ENCODE measurements at places on chromosomes 1 and 21.

- no peak for DNase-seq
These were observed 1061.4 kb downstream of the MRPL39 start for GRCh38 chr21:24545807-24546361.

DNA sequence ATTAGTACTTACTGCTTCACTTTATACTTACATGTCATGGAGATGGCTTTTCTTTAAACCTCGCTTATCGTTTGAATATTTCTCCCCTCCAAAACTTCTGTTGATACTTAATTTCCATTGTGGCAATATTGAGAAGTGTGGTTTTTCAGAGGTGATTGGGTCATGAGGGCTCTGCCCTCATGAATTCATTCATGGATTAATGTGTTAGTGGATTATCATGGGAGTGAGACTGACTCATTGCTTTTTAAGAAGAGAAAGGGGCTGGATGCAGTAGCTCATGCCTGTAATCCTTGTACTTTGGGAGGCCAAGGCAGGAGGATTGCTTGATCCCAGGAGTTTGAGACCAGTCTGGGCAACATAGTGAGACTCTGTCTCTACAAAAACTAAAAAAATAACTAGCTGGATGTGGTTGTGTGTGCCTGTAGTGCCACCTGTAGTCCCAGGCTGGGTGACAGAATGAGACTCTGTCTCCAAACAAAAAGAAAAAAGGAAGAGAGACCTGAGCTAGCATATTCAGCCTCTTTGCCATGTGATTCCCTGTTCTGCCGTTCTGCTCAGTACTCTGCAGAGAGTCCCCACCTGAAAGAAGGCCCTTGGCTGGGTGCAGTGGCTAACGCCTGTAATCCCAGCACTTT is 30.2 kb downstream of the RABGAP1L start:
- no peak for DNase-seq

GRCh38 chr1:42109600-42109999 is 43.6 kb upstream of the GUCA2B start:
- DNase-seq = no peak

GRCh38 chr1:66732407-66733166 is 19.7 kb upstream of the DYNLT5 start:
- DNase-seq = no peak

- peak; percentile 89 for DNase-seq
These were observed 109.6 kb downstream of the KCNN3 start for GRCh38 chr1:154760469-154760933.

GRCh38 chr1:233635765-233636502 is 22.0 kb downstream of the KCNK1 start:
- peak; percentile 21 for DNase-seq

DNA sequence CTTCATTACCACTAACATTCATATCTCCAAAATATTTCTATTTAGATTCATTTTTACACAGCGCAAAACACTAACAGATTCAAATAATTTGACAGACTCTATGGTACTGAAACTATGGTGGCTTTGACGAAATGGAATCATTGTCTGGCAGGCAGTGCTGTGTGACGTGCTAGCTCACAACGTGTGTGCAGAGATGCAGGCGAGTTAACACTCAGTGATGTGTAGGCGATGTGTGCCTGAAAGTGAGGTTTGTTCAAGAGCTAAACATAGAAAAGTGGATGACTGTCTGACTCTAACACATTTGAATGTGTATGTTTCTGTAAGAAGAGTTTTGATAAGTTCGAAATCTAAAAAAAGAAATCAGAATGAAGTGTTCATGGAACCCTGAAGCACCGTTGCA is 97.7 kb downstream of the RYR2 start:
- no peak for DNase-seq

- DNase-seq = no peak
These were observed 749 bp upstream of the EFHD2 start for GRCh38 chr1:15408890-15409387.

GRCh38 chr1:218527737-218528136 is 182.6 kb downstream of the TGFB2 start:
- no peak for DNase-seq

GRCh38 chr1:150484431-150484830 is 2.8 kb upstream of the TARS2 start:
- no peak for DNase-seq

DNA sequence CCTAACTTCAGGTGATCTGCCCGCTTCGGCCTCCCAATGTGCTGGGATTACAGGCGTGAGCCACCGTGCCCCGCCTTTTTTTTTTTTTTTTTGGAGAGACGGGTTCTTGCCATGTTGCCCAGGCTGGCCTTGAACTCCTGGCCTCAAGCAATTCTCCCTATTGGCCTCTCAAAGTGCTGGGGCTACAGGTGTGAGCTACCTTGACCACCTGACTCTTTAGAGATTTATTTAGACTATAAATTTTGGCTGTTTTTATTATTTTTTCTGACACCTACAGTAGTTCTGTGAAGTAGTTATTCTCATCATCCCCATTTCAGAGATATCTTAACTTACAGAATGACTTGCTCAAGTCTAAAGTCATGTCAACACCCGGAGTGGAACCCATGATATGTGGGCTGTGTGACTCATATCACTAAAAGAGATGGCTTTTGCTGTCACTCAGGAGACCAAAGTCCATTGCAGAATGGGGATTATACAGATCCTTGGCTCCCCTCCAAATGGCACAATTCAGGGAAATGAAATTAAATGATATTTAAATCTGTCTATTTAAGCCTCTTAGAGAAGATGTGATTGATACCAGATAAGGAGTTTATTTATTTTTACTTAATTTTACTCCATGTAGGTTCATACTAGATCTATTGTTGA is 93.2 kb downstream of the CTH start:
- DNase-seq = peak; percentile 85

DNA sequence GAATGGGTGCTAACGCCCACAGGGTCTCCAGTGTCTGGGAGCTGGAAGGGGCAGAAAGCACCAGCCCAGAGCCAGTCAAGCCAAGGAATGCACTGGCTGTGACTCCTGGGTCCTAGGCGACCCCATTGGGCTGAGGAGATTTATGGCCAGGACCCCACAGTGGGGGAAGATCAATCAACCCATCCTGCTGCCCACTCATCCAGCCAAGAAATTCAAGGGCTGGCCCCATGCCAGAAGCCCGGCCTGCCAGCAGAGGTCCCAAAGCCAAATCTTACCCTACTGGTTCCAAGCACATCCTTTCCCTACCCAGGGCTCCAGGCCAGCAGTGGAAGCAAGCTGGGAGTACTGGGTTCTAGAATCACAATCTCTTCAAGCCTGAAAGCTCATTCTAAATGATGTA is 6.8 kb upstream of the PDZK1IP1 start:
- DNase-seq = no peak

GRCh38 chr21:14982336-14982735 is 82.5 kb downstream of the NRIP1 start:
- DNase-seq = no peak

DNA sequence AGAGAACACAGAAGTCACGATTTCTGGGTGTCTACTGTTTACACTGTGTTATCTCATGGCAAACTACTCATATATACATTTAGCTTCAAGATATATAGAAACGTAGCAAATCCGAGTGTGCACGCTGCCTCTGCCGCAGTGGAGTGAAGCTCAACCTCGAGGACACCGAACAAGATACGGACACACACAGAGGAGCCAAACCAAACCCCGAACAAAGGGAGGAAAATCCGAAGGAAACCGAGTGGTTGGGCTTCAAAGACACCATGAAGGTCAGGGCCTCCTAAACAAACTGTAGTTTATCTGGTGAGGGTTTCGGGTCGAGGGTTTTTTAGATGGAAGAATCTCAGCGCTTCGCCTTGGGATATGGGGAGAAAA is 34.5 kb downstream of the SLC45A1 start:
- DNase-seq = no peak

DNA sequence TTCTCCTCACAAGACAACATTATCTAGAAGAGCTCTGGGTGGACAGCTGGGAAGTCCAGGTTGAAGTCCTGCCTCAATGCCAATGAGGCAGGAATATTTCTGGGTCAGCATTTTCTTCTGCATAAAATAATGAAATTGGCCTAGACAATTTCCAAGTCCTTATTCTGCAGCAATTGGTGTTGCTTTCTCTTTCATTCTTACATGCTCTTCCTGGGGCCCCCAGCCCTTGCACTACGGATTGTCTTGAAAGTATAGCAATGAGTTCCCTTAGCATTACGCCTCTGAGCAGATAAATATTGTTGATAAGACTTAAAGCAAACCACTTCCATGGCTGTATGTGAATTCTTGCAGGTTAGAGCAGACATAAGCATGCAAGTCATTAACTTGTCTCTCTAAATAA is 188.5 kb downstream of the TGFBR3 start:
- DNase-seq = no peak

DNA sequence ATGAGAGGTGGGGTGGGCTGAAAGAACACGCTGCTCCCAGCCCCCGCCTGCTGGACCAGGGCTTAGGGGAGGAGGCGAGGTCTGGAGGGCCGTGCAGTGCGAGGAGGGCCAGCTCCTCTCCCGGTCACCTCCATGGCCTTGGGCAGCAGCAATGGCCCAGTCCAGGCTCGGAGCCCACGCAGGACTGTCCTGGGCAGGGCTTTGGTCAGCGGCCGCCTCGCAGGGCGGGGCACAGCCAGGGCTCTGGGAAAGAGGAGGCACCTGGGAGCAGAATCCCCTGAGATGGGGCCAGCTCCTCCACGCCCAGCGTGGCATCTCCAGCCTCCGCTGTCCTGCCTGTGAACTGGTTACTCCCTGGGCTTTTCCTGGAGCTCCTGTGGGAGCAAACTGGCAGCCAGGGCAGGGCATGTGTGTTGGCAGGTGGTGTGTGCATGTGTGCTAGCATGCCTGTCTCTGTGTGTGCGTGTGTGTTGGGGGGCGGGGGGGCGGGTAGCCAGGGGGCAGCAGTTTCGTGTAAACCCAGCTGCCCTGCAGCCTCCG is 27.4 kb downstream of the ARHGEF16 start:
- DNase-seq = no peak

GRCh38 chr21:44364151-44365053 is 11.0 kb downstream of the TRPM2 start:
- no peak for DNase-seq

- DNase-seq = no peak
These were observed 4.3 kb downstream of the OSBPL9 start for GRCh38 chr1:51621161-51621560.

DNA sequence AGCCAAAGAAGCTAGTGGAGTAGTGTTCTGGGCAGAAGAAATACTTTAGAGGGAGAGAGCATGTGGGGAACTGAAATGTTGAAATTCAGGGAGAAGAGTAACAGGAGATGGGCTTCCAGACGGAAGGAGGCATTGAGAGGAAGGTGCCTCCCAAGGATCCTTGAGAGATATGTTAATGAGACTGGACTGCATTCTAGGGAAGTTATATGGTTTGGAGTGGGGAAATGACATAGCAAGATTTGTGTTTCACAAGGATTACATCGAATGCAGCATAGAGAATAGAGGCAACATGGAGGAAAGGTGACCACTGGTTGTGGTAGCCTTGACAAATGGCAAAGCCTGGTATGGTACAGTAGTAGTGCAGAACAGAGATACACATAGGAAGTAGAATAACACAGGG is 160.5 kb upstream of the HMCN1 start:
- DNase-seq = no peak

GRCh38 chr1:38239258-38239835 is 192.8 kb upstream of the POU3F1 start:
- no peak for DNase-seq

GRCh38 chr1:178931858-178932551 is 61.1 kb upstream of the ANGPTL1 start:
- no peak for DNase-seq

- DNase-seq = no peak
These were observed 521.8 kb downstream of the LRRIQ3 start for GRCh38 chr1:73676186-73676585.

DNA sequence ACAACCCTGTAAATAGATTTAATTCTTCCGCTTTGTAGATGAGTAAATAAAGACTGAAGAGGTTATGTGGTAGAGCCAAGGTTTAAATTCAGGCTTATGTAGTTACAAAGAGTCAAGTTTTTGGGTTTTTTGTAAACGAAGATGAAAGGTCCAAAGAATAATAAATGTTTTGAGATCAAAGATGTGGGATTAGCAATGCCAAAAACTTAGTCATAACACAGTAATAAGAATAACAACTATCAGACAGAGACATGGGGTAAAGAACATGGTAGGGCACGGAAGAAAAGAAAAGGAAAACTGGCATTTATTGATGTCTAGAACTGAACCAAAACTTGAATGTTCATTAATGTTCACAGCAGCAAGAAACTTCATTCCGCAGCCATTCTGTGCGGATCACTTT is 42.9 kb downstream of the EXTL2 start:
- no peak for DNase-seq

DNA sequence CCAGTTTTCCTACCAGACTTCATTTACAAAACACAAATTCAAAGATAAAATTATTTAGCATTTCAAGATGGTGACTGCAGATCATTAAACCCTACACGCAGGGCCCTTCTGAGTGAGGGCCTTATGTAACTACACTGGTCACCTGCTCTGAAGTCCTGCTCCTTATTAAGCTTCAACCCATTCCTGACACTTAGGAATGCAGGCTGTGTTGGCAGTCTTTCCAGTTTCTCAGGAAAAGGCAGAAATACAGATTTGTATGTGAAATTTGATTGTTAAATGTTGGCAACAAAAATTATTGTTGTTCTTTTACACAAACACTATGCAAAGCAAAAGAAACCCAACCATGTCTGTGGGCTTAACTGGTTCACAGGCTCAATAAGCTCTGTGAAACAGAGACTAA is 25.8 kb upstream of the BCAS2 start:
- no peak for DNase-seq

GRCh38 chr1:205016584-205016983 is 26.4 kb upstream of the CNTN2 start:
- no peak for DNase-seq

- DNase-seq = no peak
These were observed 253.7 kb upstream of the FOXD3 start for GRCh38 chr1:63068626-63069025.

DNA sequence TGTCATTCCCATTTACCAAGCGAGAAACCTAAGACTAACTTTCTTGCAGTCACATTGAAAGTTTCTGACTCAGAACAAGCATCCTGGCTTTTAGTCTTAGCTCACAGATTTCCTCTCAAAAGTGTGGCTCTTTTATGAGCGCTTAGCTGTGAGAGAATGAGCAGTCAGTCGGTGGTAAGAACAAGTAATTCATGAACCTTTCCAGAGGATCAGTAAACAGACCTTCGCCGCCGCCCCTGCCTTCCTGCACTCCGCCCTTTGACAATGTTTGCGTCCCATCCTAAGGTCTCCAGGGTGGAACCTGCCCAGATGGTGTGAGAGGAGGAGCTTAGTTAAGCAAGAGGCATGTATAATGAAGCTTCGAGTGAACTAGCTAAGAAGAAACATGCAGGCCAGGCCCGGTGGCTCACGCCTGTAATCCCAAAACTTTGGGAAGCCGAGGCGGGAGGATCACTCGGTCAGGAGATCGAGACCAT is 142.4 kb downstream of the GLUL start:
- DNase-seq = peak; percentile 85

- no peak for DNase-seq
These were observed 111.7 kb upstream of the KCNJ6 start for GRCh38 chr21:38027901-38028498.

DNA sequence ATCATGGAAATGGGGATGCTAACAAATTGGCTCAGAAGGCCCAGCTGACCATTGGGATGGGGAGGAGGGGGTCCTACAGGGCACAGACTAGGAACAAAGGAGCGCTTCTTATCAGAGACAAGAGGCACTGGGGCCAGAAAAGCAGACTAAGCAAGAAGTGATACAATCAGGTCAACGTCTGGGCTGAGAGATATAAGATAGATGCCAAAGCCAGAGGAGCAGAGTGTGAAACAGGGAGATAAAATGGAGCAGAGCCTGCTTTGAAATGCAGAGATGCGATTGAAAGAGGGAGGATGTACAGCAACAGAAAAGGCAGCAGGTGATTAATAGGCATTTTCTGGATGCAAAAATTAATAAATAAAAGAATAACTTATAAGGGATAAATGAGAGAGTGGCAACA is 127.5 kb upstream of the SAMSN1 start:
- DNase-seq = no peak

- no peak for DNase-seq
These were observed 197.4 kb downstream of the LBR start for GRCh38 chr1:225230483-225230882.

Measured in DMS53 (cell line).